WTC11 (cell line): ENCODE measurements at places on chromosomes 5 and 9.
A peak's percentile ranks its signal among the peaks of the same experiment; 100 is the strongest.

- no peak for DNase-seq
Observed at GRCh38 chr9:93023521-93023815, 35.0 kb upstream of the SUSD3 start.

- no peak for DNase-seq
Observed at GRCh38 chr5:146109379-146109778, 4.0 kb upstream of the PLAC8L1 start.

- no peak for DNase-seq
Observed at GRCh38 chr9:112884101-112884500, 6.6 kb downstream of the SLC46A2 start.

DNA sequence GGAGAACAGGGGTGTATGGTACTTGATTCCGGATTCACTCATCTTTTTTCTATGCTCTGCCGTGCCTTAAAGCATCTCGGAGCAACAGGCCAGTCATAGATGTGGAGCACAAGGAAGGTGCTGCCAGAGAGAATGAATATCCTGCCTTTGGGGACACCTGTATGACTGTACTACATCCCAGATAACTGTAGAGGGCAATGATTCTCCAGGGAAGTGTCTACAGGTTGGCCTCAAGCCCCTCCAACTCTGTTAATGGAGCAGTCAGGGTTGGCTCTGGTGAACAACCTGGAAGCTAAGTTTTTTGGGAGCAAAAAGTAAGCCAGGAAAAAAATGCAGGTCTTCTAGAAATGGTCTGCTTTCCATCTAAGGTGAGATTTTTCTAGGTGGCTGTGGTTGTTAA is 71.0 kb downstream of the NREP start:
- DNase-seq = peak; percentile 15

DNA sequence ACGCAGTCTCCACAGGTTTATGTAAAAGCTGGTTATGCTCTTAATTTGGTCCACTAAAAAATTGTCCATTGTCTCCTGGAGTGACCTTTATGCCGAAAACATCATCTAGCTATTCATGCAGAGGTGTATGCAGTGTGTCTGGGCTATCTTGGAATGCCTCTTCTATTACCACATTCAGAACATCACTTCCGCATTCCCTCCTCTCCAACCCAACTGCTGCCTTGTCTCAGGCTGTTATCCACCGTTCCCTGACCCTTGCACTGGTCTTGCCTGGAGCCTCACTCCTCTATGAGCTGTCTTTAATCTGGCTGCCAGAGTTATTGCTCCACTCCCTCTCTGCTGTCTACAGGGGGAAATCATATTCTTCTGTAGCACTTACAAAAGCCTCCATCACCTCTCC is 214.1 kb upstream of the ANKRD55 start:
- DNase-seq = no peak

DNA sequence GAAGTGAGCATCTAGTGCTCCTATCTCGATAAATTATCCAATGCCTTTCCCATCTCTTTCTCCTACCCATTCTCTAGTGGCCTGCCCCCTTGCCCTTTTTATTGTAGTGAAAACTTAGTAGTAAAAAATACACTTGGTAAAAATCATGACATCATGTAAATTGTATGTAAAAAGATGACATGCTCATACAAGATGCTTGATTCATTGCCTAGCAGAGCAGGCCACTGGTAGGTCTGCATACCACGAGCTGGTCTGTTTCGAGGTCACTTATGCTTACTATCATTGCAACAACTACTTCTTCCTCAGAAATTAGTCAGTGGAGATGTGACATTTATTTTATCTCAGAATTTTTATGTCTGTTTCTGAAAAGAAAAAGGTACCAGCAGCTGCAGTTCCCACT is 177.3 kb downstream of the C9orf152 start:
- no peak for DNase-seq

GRCh38 chr5:1291611-1292080 is 3.2 kb downstream of the TERT start:
- no peak for DNase-seq

DNA sequence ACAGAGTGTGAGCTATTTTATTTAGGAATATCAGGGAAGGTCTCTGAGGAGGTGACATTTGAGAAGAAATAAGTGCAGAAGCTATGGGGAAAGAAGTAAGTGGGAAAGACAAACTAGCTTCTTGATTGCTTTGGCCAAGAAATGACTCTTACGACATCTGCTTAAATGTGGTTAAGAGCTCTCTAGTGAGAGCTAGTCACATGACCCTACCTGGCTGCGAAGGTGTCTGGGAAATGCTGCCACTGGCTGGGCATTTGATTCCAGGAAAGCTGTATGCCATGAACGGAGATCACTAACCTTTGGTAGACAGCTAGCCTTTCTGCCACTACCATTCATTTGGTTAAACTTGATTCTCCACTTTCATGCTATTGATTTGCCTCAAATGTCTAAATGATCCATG is 80.1 kb downstream of the KIAA0825 start:
- no peak for DNase-seq
